ENCODE measurements at places on chromosomes 4 and X.

- DNase-seq, result no peak
These were observed 22.2 kb downstream of the ARHGAP10 start for GRCh38 chr4:147754037-147754445.

GRCh38 chrX:20947411-20947912 is 426.8 kb upstream of the CNKSR2 start:
- DNase-seq, result no peak

DNA sequence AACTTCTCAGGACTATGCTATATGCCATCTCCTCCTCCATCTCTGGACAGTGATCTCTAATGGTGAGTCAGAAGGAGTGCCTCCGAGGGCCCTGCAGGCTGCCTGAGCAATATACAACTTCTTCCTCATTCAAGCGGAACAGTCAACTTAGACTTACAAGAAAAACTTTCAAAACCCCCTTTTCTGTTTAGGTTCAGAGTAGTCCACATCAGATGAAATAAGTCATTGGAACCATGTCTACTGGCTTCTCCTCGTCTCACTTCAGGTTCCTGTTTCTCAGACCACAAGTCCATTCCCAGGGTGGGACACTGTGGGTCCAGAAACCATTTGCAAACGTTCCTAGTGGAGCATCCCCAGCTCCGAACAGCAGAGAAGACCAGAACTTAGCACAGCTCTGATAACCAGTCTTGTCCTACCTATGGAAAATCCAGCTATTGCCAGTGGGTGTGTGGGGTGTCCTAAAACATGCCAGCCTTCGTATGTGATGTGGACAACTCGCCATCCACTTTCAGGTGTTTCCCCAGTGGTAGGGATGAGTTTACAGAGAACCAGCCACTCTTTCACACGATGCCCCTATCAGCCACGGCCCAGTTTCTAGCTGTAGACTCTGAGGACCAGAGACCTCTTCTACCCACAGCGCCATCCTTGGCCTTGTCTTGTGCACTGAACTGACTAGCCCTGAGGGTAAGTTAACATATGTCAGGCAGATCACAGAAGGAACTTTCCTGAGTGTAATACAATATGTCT is 32.7 kb upstream of the NKRF start:
- no peak for DNase-seq

GRCh38 chr4:149638073-149638472 is 177.6 kb downstream of the IQCM start:
- no peak for DNase-seq

- no peak for DNase-seq
These were observed 88.5 kb upstream of the NOCT start for GRCh38 chr4:138927072-138927471.

DNA sequence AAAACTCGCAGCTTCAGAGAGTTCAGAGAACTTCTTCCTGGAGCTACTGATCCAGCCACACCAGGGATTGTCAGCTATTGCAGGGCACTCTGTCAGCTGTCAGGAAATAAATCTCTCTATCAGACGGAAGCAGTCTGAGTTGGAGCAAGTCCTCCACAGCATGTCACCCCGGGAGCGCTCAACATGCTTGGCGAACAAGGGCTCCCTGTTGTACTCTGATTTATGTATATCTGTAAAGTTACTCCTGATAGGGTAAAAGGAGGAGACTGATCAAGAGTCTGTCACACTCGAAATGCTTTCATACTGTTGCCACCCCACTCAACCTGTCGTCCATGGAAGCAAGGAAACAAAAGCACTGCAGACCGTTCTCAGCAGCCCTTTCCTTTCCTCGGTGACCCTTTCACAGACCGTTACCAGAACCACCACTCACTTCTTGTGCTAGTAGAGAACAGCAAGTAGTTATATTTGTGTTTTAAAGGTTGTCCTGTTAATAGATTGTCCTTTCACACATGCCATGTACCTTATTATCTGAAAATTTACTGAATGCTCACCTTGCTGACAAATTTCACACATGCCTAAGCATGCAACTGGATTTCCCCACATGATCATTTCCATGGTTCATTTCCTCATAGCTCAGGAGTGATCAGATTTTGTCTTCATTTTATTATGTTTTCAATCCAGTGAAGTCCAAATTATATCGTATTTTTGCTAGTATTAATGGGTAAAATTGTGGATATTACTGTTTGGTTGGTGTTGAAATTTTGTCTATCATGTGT is 2108.9 kb upstream of the TENM3 start:
- DNase-seq, result peak; percentile 7

GRCh38 chrX:72394518-72395170 is 88.9 kb upstream of the CITED1 start:
- DNase-seq, result no peak

- DNase-seq, result peak; percentile 44
These were observed 36.1 kb upstream of the IQSEC2 start for GRCh38 chrX:53317365-53318069.

DNA sequence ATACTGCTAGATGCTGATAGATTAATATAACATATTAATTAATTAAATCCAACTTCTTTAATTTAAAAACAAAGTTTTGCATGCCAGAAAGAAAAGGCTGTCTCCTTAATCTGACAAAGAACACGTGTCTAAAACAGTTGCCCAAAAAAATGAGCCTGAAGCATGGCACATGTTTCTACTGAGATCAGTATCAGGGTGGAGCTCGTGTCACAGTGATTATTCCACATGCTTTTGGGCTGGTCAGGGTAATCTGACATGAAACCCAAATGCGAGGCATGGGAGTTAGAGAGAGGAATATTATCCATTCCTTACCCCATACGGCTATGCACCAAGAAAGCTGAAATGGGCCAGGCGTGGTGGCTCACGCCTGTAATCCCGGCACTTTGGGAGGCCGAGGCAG is 79.4 kb upstream of the ADRA2C start:
- no peak for DNase-seq

- DNase-seq, result no peak
These were observed 671 bp downstream of the SLC7A11 start for GRCh38 chr4:138241281-138242075.

DNA sequence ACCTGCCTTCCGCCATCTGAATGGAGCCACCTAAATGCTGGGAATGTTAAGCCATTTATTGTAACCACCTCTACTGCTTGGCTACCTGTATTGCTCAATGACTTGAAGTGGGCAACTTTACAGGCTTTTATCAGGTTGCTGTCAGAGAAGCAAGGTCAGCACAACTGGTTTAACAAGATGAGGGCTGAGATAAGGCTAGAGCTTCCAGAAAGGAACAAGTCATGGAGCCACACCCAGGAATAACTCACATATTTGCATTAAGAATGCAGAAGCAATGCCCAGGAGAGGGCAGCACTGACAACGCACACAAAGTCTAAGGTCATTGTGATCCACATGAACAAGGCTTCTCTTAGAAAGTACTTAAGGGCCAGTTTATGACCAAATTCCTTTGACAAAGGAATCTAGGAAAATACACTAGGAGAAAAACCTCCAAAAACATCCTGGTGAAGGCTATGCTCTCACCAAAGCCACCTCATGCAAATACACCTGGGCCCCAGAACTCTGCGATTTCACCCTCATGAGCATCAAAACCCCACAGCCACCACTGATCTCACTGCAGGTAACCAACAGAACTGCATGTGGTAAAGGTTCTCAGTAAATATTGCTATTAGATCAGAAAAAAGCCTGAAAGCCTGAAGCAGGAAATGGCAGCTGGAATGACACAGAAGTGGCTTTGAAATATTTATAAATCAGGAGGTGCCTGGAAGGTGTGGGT is 15.0 kb upstream of the STS start:
- no peak for DNase-seq

- no peak for DNase-seq
These were observed 139.1 kb downstream of the KDR start for GRCh38 chr4:54986095-54986846.

DNA sequence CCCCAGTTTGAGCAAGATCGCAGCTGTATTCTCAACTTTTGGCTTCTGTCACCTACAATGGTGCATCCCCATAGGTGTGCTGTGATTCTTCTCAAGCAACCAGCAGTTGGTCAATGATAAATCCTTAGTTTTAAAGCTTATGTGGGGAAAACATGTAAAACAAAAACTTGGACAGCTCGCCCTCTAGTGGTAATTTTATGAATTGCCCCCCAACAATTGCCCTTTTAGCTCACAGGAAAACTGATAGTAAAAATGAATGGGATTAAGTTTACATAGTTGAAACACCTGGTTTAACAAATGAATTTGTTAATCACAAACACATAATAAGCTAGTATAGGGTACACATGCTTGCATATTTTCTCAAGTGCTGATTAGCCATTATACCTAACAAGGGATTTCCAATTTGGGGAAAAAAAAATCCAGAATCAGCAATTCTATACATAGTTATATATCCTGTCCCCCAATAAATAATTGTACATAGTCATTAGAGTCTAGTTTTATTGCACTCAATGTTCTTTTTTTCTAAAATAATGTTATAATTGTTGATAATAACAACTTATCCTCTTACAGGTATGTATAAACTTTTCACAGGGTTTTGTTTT is 30.1 kb downstream of the TEX13A start:
- DNase-seq, result no peak
